ENCODE measurements at places on chromosomes 13 and 19. TPM values are rescaled to one million over a fixed set of nuclear protein-coding genes. Genes with fewer than 3 reads are reported as not detected.

DNA sequence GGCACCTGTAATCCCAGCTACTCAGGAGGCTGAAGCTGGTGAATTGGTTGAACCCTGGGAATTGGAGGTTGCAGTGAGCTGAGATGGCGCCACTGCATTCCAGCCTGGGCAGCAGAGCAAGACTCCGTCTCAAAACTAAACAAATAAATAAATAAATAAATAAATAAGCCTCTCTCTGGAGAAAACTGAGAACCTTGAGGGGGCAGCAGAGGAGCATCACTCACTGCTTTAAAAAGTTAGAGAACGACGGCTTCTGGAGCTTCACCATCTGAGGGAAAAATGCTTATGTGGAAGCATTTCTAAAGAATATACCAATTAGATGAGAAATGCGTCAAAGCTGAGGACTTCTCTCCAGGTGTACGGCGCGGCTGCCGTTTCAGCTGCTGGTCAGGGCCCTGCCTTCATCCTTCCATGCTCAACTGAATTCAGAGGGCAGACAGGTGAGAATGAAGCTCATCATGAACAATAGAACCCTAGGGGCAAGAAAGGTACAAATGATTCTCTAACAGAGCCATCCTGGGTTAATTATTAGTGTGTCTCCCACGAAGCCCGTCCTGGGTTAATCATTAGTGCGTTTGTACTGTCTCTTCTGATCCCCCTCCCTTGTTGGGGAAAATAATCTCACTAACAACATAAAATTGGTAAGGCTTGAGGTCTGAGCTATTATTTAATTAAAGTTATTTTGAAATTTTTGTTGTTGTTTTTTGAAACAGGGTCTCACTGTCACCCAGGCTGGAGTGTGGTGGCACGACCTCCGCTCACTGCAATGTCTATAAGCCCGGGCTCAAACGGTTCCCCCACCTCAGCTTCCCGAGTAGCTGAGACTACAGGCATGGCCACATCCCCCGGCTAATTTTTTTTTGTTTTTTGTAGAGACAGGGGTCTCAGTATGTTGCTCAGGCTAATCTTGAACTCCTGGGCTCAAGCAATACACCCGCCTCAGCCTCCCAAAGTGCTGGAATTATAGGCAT is 80.1 kb downstream of the IPO5 start:
- DNase-seq, result peak; percentile 53

DNA sequence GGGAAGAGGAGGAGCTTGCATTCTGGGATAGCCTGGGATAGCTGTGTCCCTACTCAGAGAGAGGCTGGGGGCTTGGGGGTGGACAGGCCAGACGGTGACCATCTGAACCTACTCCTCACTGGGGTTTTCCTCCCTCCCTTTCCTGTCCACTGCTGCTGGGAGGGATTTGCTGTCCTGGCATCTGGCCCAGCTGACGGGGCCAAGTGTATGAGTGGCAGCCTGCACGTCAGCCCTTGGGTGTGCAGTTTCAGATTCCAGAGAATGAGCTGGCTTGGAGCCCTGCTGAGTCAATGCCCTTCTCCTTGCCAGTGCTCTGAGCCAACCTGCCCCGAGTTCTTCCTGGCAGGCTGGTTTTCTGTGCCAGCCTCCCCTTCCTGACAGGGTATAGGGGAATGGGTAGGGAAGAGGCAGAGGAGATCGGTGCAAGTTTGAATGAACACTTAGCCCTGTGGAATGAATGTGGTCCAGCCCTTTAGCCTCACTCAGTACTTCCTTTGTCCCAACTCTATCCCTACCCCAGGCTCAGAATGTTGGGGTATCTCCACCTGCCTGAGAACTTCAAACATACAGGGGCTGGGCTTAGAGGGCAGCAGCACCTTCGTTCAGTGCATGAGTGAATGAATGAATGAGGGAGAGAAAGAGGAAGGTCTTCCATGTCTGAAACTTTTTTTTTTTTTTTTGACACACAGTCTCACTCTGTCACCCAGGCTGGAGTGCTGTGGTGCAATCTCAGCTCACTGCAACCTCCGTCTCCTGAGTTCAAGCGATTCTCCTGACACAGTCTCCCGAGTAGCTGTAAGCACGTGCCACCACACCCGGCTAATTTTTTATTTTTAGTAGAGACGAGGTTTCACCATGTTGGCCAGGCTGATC is 1.8 kb upstream of the ANGPTL4 start:
- peak; percentile 100 for DNase-seq

DNA sequence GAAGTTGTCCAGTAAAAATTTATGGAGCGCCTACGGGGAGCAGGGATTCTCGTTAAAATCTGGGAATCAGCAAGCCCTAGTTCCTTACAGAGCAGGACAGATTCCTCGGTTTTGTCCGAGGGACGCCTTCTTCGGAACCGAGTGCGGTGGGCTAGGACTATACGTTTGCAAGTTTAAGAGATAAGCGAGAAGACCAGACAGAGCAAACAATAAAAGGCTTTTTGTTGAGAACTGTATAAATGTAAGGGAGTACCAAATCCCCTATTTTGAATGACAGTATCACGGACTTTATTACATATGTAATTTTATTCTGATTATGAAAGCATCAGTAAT is 971 bp upstream of the ANKRD10 start:
- no peak for DNase-seq

TUBGCP3 gene
- 35.7 TPM for total RNA-seq

DNA sequence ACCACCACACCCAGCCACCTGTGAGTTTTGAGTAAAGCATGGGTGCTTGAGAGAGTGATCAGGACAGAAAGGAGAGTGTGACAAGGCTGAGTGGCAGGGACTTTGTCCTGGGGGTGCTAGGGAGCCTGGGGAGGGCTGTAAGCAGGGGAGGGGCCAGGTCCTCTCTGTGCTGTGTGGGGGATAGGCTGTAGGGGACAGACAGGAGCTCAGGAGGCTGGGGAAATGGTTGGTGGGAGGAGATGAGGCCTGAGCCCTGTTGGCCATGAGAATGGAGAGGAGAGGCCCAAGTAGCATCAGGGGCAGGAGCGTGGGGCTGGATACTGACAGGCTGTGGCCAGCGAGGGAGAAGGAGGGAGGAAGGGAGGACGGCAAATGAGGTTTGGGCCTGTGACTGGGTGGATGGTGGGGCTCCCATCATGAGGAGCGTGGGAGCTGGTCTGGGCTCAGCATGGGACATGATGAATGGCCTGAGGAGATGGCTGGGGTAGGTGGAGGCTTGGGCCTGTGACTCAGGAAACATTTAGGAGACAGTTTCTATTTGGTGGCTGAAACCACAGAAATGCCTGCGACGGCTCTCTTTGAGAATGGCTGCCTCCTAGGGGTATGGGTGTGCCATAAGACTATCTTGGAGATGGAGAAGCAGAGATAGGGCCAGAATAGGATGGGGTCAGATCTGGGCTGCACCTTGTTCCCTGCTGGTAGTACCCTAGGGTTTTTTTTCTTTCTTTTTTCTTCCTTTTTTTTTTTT is 25.0 kb downstream of the GRIN2D start:
- DNase-seq, result peak; percentile 39

- no peak for DNase-seq
Measured at GRCh38 chr13:49303533-49304252, 56.0 kb downstream of the CDADC1 start.

PDX1 gene
- 0.35 TPM for total RNA-seq

DNA sequence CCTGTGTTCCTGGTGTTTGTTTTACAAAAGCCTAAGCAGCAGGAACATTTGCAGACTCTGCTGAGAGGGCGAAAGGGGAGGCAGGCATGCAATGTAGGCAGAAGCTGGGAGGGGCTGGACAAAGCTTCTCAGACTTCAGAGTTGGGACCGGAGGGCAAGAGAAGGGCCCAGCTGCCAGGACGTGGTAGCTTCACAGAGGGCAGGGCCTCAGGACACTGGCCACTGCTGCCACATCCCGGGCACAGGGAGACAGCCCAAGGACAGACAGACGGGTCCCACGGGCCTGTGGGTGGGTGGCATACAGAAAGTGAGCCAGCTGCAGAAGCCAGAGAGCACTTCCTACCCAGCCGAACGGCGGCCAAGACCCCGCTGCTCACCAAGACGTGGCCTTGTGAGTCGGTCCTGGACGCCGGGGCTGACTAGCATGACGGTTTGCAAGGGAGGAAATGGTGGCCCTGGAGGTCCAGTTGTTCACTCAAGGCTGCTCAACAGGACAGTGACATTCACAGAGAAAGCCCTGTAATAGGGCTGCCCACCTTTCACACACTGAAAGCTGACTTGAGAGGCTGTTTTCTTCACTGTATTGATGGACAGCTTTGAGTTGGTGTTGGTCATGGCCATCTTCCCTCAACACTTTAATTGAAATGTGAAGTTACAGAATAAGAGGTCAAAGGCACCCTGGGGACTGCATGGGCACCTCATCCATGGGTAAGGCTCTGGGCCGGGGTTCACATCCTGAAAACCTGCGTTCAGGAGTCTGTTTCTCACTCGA is 23.7 kb upstream of the TFDP1 start:
- no peak for DNase-seq

DNA sequence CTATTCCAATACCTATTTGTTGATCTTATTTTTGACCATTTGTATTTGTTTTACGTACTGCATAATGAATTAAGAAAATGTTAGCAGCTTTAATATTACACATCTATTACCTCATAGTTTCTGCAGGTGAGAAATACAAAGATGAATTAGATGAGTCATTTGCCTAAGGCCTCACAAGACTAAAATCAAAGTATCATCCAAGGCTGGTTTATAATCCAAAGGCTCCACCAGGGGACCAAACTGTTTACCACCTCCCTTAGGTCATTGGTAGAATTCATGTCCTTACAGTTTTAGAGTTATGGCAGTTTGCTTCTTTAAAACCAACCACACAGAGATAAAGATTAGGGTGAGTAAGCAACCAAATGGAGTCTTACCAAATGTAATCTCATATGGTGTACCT is 848.1 kb downstream of the SLITRK6 start:
- DNase-seq, result peak; percentile 53

DNA sequence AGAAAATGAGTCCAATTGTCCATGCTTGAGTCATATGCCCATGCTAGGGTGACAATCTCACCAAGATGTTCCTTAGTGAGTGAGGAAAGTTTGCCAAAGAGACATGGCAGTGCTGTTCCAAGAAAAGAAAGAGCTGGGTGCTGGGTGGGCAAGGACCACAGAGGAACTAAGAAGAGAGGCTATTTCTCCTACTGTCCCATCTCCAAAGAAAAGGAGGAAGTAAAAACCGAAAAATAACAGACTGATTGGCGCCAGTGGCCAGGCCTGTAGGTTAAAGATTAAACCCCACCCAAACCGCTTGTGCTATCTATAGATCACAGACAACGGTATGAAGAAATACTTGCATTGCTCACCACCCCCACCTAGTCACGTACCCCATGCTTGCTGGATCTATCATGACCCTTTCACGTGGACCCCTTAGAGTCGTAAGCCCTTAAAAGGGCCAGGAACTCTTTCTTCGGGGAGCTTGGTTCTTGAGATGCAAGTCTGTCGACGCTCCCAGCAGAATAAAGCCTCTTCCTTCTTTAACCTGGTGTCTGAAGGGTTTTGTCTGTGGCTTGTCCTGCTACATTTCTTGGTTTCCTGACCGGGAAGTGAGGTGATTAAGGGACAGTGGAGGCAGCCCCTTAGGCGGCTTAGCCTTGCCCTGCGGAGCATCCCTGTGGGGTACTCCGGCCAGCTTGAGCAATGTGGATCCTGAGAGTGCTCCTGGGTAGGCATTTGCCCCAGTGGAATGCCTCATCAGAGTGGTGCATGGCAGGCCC is 606.5 kb downstream of the UQCRFS1 start:
- no peak for DNase-seq

GRCh38 chr13:111048387-111048786 is 66.7 kb upstream of the ARHGEF7 start:
- no peak for DNase-seq

GRCh38 chr19:57512845-57513244 is 13.1 kb downstream of the ZNF773 start:
- no peak for DNase-seq

DNA sequence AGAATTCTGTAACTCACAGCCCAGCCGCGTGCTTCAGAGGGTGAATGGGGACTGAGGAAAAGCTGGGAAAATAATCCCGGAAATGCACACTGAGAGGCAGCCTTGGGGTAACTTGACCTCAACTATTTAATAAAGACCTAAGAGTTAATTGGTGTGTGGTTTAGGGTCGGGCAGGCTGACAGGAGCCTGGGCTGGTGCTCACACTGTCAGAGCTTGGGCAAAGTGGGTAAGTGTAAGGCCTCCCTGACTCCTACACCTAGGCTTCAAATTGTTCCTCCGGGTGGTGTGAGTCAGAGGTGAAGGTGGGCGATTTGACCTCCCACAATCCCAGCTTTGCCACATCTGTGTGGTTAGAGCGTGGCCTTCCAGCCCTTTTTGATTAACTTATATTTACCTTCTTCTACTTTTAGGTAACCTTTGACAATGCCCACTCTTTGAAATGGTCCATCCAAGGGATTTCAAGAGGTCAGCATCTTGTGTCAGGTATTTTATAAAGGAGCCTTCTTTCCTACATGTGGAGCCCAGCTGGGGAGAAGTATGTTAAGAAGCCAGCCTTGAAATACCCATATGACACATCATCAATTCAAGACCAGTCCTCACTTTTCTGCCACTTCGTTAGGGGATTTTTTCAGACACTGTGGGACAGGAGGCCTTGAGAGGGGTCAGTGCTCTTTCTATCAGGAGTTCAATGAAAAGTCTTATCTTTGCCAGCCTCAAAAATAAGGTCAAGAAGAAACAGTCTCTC is 114.2 kb downstream of the NUFIP1 start:
- DNase-seq, result no peak

KL gene
- not detected for total RNA-seq

DNA sequence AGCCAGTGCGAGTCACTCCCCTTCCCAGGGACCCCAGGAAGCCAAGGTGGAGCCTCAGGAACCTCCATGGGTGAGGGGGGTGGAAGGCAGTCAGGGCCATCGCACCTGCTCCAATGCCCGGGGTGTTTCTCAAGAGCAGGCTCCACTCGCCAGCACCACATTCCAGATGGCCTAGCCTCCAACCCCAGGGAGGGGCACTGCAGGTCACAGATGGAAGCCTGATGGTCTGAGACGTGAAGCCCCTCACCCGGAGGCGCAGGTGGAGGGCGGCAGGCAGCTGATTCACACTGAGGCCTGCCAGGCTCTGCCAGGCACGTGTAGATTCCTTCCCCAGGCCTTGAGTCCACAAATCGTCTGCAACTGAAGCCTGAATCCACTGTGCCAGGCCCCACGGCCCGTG is 23.0 kb upstream of the ISYNA1 start:
- peak; percentile 40 for DNase-seq

GRCh38 chr13:97333983-97334382 is 100.0 kb upstream of the RAP2A start:
- no peak for DNase-seq

Measured in MCF 10A (cell line).